Activated CD4-positive, alpha-beta T cell treated with anti-CD3 and anti-CD28 coated beads for 36 hours (primary cell): ENCODE measurements at places on chromosomes 6 and 20.

DNA sequence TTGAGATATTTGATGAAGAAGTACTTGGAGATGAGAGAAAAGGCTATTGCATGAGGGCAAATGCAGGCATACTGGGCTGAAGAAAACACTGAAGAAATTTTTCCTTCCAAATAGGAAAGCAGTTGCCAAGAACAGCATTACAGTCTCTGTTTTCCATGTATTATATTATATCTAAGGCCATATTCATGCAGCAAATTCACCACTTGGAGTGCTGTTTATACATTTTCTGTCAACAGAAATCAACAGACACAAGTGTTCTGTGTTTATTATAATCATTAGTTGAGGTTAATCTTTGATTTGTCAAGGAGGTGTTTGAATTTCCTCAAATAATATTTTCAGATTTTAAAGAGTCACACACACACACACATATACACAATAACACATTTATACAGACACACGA lies 268.8 kb upstream of the PLCB4 start:
- no peak for DNase-seq

DNA sequence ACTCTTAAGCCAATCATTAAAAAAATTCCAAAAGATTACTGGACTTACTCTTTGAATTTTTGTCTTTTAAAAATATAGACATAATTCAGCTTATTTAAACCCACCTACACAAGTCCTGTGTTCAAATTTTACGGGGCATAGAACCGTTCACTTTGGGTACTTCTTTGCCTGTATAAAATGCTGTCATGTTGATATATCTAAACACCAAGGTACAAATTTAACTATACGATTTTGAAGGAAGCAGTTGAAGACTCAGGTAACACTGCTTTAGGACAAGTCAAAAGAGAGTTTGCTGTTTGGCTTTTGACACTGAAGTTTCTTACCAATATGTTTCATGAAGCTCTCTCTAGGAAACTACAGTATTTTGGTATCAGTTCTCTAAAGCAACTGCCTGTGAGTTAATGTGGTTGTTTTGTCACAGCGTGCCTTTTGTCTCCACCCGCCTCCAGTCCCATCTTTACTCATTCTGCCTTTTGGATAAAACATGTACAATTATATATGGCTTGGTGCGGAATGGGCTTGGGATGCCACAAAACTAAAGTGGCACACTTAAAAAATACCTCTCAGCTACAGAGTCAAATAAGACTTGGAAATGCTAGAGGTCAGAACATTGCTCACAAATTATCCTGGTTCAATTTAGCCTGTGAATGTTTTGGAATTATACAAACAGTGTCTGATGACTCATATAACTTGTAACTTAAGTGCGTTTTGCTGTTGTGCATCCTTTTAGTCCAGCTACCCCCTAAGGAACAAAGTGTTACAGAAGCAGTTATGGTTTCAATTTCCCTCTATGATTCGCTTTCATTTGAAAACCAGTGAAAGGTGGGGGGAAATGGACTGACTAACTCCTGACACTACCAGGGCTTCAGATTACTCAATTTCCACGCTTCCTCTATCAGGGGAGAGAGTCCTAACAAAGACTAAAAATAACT lies 38.7 kb downstream of the RGS17 start:
- no peak for DNase-seq

DNA sequence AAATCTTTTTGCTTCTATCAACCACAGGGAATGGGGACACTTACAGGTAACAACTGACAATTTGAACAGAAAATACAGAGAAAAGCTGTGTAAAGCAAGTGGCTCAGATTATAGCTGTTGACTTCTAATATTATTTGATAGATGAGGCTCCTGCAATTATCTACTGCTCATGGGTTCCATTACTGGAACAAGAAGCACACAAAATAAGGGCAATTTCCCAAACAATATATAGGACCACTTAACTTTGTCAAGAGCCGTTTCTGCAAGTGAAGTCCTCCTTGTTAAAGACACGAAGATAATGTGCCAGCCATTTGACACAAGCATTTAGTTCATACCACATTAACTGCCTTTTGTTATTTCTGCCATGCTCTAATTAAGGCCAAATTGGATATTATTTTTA lies 315.5 kb upstream of the ARID1B start:
- DNase-seq, result no peak

DNA sequence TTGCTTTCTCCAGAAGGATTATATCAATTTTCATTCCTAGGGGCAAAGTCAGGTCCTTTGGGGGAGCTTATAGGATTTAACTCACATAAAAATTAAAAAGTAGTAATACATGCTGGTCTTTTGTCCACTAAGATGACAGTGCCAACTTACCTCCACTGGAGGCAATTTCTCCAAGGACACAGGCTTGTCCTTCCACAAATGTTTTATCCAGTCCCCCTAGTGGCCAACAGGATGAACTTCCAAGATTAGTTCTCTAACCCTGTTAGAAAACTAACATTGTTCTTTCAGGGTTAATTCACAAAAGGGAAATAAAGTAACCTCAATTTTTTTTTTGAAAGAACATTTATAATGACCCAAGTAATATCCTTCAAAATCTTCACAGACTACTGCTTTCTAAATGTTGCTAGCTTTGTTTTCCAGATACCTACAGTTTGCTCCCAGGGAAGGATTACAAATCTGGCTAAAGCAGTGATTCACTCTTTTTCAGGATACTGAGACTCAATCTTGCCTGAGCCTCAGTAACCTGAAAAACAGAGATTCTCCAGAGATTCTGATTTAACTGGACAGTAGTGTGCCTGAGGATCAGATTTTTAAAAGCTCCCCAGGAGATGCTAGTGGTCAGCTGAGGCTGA lies 31.7 kb upstream of the UBR2 start:
- DNase-seq, result peak; percentile 31

- DNase-seq, result no peak
Measured at GRCh38 chr20:7765221-7765620, 175.0 kb downstream of the HAO1 start.

DNA sequence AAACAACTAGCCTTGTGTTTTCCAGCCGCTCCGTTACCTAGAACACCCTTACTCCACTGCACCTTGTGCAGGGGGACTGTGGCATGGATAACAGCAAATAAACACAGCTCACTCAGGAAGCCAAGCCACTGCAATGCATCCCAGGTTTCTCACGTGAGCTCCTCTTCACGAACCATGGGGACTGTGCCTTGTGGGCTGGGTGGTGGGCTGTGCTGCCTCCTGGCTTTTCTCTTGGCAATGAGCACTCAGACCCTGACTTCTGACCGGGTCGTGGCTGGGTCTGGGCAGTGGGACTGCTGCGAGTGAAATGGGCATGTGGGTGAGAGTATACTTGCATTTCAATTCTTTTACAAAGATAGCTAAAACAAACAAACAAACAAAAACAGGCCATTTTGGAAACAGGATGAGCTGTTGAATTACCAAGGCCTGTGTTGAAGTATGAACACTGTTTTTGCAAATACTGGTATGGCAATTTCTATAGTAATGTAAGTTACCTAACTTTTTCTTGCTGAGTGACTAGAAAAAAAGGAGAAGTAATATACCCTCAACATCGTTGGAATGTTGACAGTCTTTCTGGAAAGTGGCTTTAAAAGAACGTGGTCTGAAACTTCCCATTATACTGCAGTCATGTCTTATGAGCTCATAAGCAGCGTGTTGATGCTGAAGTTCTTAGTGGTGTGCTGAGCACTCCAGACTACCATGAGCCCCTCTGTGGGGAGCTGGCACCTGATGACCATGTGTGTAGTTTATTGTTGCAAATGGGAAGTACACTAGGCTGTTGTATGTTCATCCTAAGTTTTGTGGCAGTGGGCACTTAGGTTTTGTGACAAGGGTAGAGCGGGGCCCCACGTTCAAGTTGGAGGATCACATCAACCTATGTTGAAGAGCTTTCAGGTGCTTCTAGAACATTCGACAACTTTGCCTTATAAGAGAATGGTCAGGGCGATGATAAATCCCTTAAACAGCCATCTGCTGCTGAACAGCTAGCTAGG lies 120.4 kb downstream of the ARMC2 start:
- DNase-seq, result no peak

DNA sequence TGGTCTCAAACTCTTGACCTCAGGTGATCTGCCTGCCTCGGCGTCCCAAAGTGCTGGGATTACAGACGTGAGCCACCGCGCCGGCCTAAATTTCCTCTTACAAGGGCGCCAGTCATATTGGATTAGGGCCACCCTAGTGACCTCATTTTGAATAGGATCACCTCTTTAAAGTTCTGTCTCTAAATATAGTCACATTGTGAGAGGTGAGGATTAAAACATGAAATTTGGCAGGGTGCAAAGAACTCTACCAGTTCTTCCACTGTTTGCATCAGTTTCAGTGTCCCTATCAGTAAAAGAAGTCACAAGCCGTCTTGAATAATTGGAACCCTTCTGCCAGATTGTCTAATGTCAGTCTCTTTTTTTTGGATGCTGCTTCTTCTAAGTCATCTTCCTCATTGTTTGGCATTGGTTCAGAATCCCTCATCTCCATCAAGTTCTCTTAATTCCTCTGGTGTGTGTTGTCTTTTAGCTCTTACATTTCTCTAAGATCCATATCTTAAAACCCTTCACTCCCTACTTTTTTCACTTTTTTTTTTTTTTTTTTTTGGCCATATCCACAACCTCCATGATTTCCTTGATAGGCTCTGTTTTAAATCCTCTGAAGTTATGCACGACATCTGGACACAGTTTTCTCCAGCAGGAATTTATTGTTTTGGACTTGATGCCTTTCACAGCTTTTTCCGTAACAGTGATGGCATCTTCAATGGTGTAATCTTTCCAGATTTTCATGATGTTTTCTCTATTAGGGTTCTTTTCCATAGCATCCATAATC lies 56.8 kb downstream of the NCOA3 start:
- no peak for DNase-seq

- no peak for DNase-seq
Measured at GRCh38 chr6:164579035-164579434, 730.4 kb downstream of the C6orf118 start.

DNA sequence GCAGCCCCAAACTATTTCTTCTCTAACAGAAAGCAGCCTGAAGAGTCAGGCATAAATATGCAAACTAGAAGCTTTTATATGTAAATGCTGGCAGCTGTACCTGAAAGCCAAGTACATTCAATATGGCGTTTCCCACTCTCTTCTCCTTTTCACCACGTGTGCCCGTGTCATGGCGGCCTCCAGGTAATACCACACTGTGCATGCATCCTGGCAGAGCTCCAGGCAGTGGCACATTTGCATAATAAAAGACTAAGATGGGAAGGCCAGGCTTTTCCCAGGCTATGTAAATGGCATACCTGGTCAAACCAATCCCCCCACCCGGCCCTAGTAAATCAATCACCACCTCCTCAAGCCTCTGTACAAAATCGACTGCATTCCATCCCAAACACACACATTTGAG lies 120.6 kb downstream of the MMUT start:
- no peak for DNase-seq

DNA sequence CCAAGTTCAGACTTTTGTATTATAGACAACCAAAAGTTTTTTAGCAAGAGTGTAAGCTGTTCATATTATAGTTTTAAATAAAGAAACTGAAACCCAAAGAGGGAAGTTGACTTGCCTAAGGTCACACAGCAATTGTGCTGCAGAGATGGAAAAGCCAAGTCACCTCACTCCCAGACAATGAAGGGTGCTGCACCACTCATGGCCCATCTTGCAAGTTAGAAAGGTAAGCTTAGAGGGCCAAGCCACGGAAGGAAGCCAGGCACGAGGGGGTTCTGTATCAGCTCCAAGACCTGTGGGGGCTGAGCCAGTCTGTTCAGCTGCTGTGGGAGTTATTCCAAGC lies 860 bp downstream of the DEFB124 start:
- no peak for DNase-seq

DNA sequence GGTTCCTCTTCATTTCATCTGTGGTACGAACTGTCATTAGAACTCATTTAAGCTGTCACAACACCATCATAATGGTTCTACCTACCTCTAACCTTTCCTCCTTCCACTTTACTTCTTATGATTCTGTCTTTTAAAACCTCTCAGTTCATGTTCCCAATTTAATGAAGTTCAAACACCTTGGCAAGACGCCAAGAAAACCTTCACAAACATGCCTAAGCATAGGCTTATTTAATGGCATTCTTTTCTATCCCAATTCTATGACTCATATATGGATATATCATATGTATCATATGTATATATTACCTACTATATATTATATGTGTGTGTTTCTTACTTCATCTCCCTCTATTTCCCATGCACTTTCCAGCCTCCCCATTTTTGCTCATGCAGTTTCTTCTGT lies 283.4 kb upstream of the TBX18 start:
- DNase-seq, result no peak

DNA sequence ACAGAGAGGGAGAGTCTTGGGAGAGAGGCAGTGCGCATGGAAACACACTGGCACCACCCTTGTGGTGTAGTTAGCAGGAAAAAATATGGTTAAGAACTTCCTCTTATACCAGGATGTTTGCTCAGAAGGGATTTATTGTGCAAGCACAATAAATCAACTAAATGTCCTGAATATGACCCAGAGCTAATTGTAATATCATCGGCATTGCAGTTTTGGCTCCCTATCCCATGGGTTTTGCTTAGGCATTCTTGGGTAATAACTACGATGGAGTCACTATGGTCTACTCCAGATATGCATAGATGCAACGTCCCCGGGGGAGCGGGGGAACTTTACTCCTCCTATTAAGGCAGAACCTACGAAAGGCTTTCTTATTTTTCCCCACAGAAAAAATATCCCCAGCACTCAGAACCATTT lies 751.6 kb downstream of the EYS start:
- DNase-seq, result no peak

DNA sequence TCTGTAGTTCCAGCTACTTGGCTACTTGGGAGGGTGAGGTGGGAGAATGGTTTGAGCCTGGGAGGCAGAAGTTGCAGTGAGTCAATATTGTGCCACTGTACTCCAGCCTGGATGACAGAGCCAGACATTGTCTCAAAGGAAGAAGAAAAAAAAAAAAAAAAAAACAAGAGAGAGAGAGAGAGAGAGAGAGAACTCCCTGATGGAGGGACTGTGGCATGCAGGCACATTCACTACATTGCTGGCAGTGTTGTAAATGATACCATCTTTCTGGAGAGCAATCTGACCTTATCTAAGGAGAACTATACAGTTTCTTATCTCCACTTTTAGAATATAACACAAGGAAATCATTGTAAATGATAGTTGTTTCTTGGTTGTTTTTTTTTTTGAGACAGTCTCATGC lies 85.1 kb downstream of the MDN1 start:
- no peak for DNase-seq

DNA sequence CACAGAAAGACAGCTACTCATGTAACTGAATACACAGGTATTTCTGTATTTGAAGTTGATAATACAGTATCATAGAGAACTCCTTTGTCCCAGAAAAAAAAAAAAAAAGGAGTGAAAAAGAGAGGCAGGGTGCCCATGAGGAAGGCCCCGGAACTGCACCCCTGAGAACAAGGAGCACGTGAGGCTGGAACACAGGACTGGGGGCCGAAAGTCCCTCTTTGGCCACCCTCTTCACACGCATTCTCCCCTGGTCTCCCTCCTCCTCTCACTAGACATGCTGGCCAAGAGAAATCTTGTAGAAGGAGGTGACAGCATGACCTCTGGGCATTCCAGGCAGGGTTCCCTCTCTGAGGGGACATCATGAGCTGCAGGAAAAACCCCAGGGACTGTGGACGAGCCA lies 62.7 kb upstream of the TRAF3IP2 start:
- DNase-seq, result no peak
